ENCODE measurements at places on chromosomes 1 and 21.

DNA sequence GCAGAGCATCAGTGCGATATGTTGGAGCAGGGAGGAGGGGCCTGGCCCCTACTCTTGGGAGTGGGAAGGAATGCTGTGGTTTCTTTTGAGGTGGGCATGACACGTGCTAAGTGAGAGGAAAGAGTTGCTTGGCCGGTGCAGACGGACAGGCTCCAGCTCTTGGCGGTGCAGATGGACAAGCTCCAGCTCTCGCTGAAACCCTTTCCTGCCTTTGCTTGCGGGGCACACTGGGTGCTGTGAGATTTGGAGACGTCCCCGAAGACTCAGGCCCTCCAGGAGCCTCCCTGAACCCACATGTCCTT lies 15.9 kb downstream of the PDXK start:
- no peak for DNase-seq

GRCh38 chr1:174247472-174247871 lies 88.2 kb downstream of the RABGAP1L start:
- DNase-seq = no peak

DNA sequence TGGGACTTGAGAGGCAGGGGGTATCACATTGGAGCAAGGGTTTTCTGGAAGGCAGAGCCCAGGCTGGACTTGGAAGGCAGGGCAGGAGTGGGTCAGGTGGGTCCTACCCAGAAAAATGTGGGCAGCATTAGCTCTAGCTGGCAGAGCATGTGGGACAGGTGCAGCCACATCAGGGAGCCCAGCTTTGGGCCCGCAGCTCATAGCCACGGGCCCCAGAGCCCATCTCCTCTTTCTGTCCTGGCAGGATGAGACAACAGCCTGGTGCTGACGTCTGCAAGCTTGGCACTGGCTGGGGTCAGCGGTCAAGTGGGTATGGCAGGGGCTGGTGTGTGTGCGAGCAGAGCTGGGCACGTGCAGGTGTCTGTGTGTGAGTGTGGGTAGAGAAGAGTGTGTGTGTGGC lies 154.7 kb downstream of the GRIK3 start:
- no peak for DNase-seq

- no peak for DNase-seq
Measured at GRCh38 chr1:167722152-167722869, 529 bp downstream of the MPZL1 start.

DNA sequence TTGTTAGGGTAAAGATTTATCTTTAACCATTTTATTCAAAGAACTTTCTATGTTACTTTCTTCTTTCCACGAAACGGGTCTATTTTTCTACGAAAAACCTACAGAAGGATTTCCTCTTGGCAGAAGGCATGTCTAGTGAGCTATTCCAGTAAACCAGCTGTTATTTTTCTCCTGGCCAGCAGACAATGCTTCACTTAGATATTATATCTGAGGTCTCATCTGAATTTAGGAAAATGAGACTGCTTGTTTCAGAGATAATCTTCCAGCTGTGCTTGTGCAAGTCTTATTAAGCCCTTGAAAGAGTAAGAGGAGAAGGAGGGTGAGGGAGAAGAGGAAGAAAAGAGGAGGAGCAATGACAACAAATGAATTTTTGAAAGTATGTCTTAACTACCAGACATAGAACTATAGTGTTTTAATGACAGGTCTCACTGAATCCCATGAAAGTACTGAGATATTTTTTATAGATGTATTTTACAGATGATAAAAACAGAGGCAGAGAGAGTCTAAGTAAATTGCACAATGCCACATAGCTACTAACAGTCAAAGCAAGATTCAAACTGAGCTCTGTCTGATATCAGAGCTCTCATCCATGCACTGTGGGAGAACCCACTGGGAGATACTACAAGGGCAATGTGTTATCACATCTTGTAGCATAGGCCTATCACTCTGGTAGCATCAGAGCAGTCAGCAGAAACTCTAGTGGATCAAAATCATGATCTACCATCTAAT lies 54.6 kb upstream of the SAMSN1 start:
- DNase-seq = no peak

DNA sequence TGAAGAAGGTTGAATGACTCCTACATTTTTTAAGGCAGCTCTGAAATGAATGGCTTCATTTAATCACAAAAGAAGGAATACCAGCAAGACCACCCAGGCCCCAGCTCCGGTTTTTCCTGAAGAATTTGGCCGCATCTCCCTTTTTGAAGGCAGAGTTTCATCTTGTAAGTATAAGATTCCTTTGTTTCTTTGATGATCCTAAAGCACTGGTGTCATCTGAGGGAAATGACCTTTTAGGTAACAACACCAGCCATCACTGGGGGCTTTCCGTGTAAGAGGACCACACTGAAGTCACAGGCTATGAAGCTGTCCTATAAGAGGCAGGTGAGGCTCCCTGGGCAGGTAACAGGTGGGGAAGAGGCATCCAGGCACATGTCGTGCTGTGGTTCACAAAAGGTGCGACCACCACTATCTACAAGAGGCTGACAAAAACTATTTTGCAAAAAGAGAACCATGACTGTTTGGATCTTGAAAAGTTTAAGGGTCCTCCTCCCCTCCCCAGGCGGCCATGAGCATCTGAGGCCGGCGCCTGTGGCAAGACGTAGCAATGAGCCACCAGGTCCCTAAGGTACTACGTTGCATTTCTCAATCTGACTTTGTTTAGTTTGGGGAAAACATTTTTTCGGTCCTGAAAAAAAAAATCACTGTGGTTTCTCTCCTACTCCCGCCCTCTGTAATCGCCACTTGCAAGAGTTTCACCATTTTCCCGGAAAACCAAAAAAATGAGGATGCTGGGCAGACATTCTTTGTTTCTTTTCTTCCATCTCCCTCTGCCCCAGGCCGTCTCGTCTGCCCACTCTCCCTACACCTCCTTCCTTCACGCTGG lies 46.3 kb upstream of the IRF2BP2 start:
- no peak for DNase-seq

GRCh38 chr1:81377406-81377805 lies 423.3 kb upstream of the ADGRL2 start:
- DNase-seq = no peak

- DNase-seq = no peak
Measured at GRCh38 chr1:53754484-53755312, 15.7 kb upstream of the GLIS1 start.

DNA sequence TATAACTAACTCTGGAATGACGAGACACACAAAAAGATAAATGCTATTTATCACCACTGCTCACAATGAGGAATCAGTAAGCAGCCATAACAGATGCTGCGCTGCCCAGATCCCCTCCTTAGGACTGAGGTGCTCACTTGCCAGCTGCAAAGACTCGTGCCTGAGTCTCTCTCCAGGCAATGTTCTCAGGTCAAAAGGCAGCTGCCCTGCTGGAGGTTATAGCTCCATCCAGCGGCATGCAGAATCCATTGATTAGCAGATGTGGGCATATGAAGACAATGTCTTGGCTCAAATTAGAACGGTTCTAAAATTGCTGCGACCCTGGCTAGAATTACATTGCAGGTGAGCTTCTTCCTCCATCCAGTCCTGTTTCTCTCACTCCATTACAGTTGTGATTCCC lies 328.2 kb upstream of the CHRM3 start:
- no peak for DNase-seq

DNA sequence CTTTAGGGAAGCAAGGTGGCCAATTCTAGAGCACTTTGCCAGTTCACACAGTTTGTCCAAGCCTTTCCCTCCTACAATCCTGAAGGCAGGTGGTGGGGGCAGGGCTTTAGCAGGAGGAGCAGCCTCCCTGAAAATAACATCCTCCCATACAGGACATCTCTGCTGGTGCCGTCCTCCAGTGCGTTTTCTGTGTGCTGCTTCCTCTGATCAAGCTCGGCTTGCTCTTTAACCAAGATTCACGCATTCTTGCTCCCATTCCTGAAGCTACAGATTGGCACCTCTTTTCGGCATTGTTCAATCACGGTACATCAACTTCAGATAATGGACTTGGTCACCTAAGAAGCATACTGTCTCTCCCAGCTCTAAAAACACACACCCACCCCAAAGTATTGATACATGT lies 7.5 kb upstream of the DPT start:
- DNase-seq = no peak

DNA sequence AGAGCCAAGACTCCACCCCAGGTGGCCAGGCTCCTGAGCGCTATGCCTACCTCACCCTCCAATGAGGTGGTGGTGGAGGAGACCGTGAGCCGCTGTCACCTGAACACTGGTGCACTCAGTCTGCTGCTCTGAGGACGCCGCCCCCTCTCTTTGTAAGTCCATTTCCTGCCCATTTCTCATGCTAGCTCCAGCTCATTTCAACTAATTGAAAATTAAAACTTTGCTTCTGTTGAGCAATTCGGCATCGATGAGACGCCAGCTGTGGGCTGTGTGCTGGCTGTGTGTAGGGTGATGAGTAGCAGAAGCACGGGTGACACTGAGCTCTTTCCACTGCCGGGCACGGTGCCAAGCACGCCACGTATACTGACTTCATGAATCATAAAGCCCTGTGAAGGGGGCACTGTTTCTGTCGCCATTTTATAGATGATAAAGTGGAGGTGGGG lies 11.2 kb downstream of the TNFRSF1B start:
- peak; percentile 89 for DNase-seq

- no peak for DNase-seq
Measured at GRCh38 chr1:29452463-29453230, 216.3 kb downstream of the PTPRU start.

- no peak for DNase-seq
Measured at GRCh38 chr21:40128891-40129290, 261.7 kb downstream of the PCP4 start.

- DNase-seq = no peak
Measured at GRCh38 chr1:226691247-226691646, 47.8 kb downstream of the ITPKB start.

- DNase-seq = no peak
Measured at GRCh38 chr1:220991959-220992704, 112.9 kb downstream of the HLX start.

- no peak for DNase-seq
Measured at GRCh38 chr1:200150721-200151120, 123.2 kb downstream of the NR5A2 start.

Measured in activated naive CD4-positive, alpha-beta T cell (primary cell).